SJCRH30 (cell line): ENCODE measurements at places on chromosomes 1 and 21. TPM values are rescaled to one million over a fixed set of nuclear protein-coding genes. Genes with fewer than 3 reads are reported as not detected.

OPTC gene
- total RNA-seq = not detected in 2 replicates

- peaks cover 36% of the 10 kb centered on the region for H3K27me3 ChIP-seq
- no peak overlapping the region for H3K27ac ChIP-seq
- H3K4me1 ChIP-seq = no peaks in the 10 kb centered on the region
Observed at GRCh38 chr1:24903560-24903954, 26.5 kb downstream of the RUNX3 start.

- no peak overlapping the region for H3K4me3 ChIP-seq
- H3K36me3 ChIP-seq = no peaks in the 10 kb centered on the region
- DNase-seq = no peak
Observed at GRCh38 chr1:224980181-224980580, 50.7 kb downstream of the DNAH14 start.

- no peaks in the 10 kb centered on the region for H3K27me3 ChIP-seq
- no peak overlapping the region for H3K27ac ChIP-seq
- DNase-seq = no peak
- H3K4me1 ChIP-seq = no peaks in the 10 kb centered on the region
Observed at GRCh38 chr1:174874331-174875053, 125.3 kb upstream of the CACYBP start.

GRCh38 chr1:38964140-38964548, 22.5 kb upstream of the RHBDL2 start:
- no peak overlapping the region for H3K4me3 ChIP-seq
- H3K27me3 ChIP-seq = no peaks in the 10 kb centered on the region; the same call in 1 of the 2 replicates
- no peak for DNase-seq
- no peaks in the 10 kb centered on the region for H3K36me3 ChIP-seq

GRCh38 chr1:50522691-50523342, 99.6 kb upstream of the DMRTA2 start:
- H3K4me1 ChIP-seq = no peaks in the 10 kb centered on the region
- no peak for DNase-seq
- H3K27ac ChIP-seq = no peak overlapping the region
- no peak overlapping the region for H3K4me3 ChIP-seq
- no peaks in the 10 kb centered on the region for H3K27me3 ChIP-seq
